Stimulated activated CD8-positive, alpha-beta memory T cell treated with anti-CD3 and anti-CD28 coated beads, Interleukin-15, amount 100 ng/mL, for 1 hour (primary cell): ENCODE measurements at places on chromosomes 2 and 18.

- DNase-seq = no peak
These were observed 104.5 kb upstream of the CDH2 start for GRCh38 chr18:28281400-28281799.

DNA sequence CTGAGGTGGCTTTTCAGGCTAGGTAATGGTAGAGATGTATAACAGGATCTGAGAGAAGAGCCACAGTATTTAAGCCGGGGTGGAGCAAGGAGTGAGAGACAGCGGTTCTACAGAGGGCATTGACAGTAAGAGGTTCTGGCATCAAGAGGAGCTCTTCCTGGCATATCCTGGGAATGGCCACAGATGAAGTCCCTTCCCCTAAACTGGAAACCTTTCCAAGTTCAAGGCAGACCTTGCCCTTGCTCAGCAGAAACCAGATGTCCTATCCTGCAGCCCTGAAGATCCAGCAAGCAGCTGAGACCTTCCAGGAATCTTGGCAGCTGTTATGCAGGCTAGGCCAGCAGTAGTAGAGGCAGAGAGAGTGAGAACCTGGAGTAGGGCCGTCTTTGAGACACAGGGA lies 18.1 kb downstream of the REG1A start:
- no peak for DNase-seq

DNA sequence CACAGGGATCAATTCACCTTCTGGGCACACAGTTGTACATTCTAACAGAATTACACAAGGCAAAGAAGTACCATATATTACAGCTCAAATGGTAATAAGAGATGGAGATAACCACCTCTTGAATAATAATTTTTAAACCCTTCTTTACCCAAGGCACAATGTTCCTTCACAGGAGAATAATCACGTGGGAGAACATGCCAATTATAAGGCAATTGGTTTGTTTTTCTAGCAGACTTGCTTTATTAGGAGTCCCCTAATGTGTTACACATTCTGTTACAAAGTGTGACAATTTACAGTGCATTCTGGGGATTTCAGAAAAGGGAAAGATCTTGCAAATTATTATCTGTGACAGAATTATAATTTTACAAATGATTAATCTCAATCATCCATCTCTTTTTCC lies 380.3 kb downstream of the RND3 start:
- no peak for DNase-seq

- no peak for DNase-seq
These were observed 1.8 kb downstream of the BOK start for GRCh38 chr2:241560162-241560882.

- peak; percentile 39 for DNase-seq
These were observed 1.4 kb upstream of the RNF152 start for GRCh38 chr18:61893971-61894750.

DNA sequence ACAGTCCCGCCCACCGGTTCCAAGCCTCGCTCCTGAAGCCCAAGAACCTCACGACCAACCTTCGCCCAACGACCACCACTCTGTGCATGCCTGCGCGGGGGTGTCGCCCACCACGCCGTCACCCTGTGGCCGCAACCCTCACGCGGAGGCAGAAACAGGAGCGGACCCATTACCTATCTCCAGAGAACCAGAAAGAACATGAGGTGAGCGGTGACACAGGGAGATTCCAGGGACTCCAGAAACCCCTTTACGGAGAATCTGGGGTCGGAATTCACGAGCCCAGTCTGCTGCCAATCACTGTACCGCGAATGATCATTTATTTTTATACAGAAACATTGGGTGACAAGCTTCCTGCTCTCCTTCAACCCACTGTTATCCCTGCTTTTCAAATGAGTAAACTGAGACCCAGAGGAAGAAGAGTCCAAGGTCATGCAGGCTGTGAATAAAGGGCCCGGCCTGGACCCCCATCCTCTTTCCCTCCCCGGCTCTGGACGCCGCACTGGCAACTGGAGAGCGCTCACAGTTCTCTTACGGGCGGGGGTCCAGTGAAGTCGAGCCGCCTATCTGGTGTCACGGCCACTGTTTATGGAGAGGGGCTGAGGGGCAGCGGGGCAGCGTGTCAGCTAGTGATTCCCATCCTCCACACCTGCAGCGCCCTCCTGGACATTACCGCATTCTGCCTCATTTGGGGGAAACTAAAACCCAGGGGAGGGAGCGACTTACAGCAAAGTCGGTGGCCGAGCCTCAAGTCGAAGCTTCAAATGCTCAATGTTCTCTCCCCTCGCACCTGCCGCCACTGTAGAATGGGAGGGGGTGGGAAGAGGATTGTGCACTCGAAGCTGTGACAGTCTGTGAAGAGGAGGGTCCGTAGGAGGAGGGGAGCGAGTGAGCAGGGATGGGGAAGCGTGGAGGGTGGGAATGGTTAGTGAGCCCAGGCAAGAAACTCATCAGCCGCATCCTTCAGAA lies 723 bp upstream of the SLC30A3 start:
- DNase-seq = no peak

- DNase-seq = no peak
These were observed 41.0 kb downstream of the PTGR3 start for GRCh38 chr18:75167759-75168618.

- DNase-seq = no peak
These were observed 1456.1 kb upstream of the ACVR2A start for GRCh38 chr2:146388757-146389156.

- DNase-seq = no peak
These were observed 361.9 kb downstream of the NYAP2 start for GRCh38 chr2:225761396-225761795.

- no peak for DNase-seq
These were observed 479 bp downstream of the RNMT start for GRCh38 chr18:13726972-13727331.

- DNase-seq = no peak
These were observed 51.3 kb upstream of the ZNF397 start for GRCh38 chr18:35189510-35189909.

DNA sequence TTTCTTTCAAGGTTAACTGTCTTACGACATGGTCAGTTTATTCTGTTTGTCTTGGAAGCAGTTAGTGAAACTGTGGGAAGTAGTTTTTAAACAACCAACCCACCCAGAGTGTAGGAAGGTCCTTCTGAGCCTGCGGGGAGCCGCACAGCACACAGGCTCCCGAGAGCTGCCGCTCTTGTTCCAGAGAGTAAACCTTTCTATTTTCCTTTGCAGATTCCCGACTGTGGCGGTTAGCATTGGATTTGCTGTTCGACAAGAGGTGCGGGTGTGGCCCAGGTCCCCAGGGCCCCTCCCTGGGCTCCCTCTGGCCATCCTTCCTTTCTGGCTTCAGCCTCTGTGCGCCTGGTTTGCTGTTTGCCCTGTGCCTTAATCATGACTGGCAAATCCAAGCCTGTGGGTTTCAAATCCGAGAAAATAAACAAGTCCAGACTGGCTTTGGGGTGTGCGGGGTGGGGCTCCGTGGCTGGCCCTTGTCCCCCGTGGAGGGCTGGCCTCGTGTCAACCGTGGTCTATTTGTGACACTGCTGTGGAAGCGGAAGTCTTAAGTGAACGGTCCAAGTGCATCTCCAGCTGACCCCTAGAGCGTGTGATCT lies 30.7 kb downstream of the IMPA2 start:
- no peak for DNase-seq

GRCh38 chr2:54042341-54042740 lies 71.5 kb upstream of the PSME4 start:
- no peak for DNase-seq

DNA sequence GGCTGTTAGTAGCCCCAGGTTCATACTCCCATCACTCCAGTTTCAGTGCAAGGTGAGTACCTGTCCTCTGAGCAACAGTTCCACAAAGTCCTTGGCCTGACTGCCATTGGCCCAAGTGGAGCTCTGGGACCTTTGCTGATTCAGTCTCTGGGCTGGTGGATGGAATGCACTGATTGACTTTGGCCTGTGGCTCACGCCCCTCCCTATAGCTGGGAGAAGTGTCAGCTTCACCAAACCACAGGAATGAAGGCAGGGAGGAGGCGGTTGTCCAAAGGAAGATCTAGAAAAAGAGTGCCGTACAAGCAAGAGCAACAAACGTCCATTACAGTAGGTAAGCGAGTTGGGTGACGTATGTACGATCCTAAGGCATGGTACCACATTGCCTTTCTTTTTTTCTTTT lies 34.0 kb downstream of the QPCT start:
- no peak for DNase-seq

GRCh38 chr2:148351437-148352143 lies 293.0 kb upstream of the EPC2 start:
- no peak for DNase-seq

DNA sequence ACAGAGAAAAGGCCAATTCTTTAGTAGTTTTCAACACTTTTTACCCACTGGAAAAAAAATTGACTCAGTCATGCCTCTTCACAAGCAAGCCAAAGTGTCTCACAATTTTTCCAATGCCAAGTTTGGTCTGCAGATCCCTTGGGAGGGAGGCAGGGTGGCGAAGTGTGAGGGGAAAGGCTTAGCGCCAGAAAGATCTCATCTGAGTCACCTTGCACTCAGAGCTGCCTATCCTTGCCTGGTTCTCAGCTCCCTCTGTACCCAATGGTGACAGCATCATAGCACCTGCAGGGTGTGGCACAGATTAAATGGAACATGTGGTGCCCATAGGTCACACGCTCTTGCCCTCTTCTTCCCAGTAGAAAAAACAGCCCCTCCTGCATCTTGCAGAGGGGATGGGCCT lies 55.2 kb upstream of the GYPC start:
- DNase-seq = no peak

GRCh38 chr2:207408086-207408794 lies 121.5 kb upstream of the CREB1 start:
- DNase-seq = no peak

DNA sequence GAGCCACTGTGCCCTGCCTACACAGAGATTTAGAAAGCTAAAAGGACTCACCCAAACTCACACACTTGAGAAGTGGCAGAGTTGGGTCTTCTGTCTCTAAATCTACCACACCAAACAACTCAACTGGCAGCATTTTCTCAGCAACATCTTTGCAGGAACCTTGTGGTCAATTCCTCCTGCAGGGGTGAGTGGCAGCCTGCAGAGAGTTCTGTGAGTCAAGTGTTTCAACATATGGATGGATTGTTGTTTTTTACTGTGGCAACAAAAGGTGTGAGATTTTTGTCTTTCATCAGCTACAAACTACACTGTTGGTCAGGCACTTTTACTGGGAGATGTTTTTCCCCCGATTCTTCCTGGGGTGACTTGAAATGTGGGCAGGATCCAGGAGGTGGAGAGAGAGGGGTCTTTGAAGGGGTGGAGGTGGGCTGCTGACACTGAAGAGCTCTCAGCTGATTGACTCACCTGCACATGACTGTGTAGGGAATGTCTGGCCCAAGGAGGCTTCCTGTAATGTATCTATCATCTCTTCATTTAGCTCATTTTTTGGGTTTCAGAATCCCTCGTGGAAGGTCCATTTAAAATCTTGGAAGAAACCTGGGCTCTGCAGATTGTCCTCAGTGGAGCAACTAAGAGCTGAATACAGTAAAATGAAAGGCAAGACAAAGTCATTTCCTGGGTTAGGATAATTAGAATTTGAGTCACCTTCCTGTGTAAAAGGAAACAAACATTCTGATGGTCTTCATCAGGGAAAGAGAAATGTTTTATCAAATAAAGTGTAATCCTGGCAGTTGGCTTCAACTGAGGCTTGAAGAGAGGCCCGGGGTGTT lies 98.6 kb downstream of the MSH2 start:
- no peak for DNase-seq

DNA sequence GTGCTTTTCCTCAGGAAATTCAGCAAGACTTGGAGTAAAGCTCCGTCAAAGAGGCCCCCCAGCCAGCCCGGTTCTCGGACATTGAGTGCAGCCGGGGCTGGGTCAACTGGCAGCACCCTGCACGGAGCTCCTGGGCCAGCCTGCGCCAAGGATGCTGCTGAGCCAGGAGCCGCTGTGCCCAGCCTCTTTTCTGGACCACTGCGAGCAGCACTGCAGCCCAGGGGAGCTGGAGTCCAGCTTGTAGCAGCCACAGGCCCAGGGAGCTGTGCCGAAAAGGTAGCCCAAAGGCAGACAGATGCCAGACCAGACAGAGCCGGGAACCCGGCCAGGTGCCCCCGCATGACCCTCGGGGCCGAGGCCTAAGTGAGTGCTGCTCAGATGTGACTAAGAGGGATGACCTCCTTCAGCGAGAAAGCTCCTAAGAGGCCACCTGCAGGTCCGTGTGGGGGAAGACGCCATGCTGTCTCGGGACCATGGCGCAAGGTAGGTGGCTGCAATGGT lies 7.3 kb downstream of the CLHC1 start:
- DNase-seq = no peak

DNA sequence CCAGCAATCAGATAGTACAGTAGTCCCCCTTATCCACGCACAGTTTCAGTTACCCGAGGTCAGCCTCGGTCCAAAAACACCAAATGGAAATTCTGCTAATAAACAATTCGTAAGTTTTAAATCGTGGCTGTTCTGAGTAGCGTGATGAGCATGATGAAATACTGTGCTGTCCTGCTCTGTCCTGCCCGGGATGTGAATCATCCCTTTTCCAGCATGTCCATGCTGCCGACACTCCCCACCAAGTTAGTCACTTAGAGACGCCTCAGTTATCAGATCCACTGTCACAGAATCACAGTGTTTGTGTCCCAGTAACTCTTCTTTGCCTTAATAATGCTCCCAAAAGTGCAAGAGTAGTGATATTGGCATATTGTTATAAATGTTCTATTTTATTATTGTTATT lies 62.1 kb downstream of the MEX3C start:
- no peak for DNase-seq

- DNase-seq = no peak
These were observed 856.3 kb downstream of the SUCLG1 start for GRCh38 chr2:83602753-83603152.

GRCh38 chr2:167942366-167943081 lies 304.9 kb downstream of the STK39 start:
- DNase-seq = no peak

GRCh38 chr2:55150834-55151233 lies 81.3 kb downstream of the CLHC1 start:
- DNase-seq = no peak

- DNase-seq = no peak
These were observed 1074.2 kb upstream of the ZEB2 start for GRCh38 chr2:145593991-145594614.

DNA sequence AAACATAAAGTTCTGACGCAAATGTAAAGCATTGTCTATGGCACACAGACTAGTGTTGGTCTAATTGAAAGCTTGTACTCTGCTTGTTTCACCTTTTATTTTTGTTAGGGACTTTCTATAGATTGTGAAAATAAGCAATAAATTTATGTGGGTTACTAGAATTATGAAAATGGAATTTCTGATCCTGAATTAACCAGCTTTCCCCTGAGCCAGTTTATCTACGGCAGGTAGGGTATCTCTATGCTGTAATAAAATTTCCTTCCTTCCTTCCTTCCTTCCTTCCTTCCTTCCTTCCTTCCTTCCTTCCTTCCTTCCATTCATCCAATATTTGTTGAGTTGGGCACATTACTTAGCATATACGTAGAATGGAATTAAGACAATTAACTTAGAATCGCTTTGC lies 362.6 kb upstream of the SPRED2 start:
- no peak for DNase-seq
